Testis (tissue), 5 donors: ENCODE measurements at places on chromosomes 3 and 15. TPM values are rescaled to one million over a fixed set of nuclear protein-coding genes. Genes with fewer than 3 reads are reported as not detected.

The CCR4 gene
- 2.8 TPM for total RNA-seq

The KIF15 gene
- 26.5 TPM for total RNA-seq

The XCR1 gene
- total RNA-seq = 0.16 TPM

The CPN2 gene
- total RNA-seq = 1.4 TPM

The IL5RA gene
- 0.87 TPM for total RNA-seq
